ENCODE measurements at places on chromosomes 4 and X.

- no peak for DNase-seq
Observed at GRCh38 chr4:186651624-186652023, 72.0 kb downstream of the FAT1 start.

DNA sequence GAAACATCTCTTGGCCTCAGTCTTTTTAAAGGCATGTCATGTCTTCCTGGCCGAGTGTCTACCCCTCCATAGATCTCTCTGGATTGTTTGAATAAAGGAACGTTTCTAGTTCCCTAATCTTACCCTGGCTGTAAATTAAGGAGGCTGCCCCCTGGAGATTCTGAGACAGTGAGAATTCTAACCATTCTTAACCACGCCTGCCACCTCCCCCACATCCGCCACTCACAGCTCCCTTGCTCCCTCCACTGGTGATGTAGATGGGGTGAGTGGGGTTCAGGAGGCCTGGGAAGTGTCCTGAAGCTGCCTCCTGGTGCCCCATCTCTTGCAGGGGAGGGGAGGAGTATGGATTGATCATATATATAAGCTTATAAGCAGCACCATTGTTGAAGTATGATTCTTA, 48.0 kb upstream of the TRIM2 start:
- no peak for DNase-seq

- DNase-seq = no peak
Observed at GRCh38 chrX:74383611-74384010, 37.7 kb upstream of the SLC16A2 start.

- no peak for DNase-seq
Observed at GRCh38 chr4:141642711-141643110, 6.3 kb downstream of the IL15 start.

- no peak for DNase-seq
Observed at GRCh38 chr4:171851295-171851694, 38.1 kb downstream of the GALNTL6 start.
